Smooth muscle cell of the umbilical artery (primary cell): ENCODE measurements at places on chromosomes 3 and 15. TPM values are rescaled to one million over a fixed set of nuclear protein-coding genes. Genes with fewer than 3 reads are reported as not detected.

NR2E3 gene
- total RNA-seq: under 0.01 and 0.65 TPM in 2 replicates

THSD4 gene
- total RNA-seq: 35.0 and 159 TPM in 2 replicates

KLHL6 gene
- under 0.01 TPM in 2 replicates for total RNA-seq

TNFAIP8L3 gene
- total RNA-seq: 1.2 and 6.6 TPM in 2 replicates

DNASE1L3 gene
- total RNA-seq: not detected in 2 replicates

LRTM1 gene
- not detected in 2 replicates for total RNA-seq

BFSP2 gene
- not detected in 2 replicates for total RNA-seq

FAM98B gene
- total RNA-seq: 11.5 and 11.9 TPM in 2 replicates

TMEM87A gene
- 58.4 and 71.6 TPM in 2 replicates for total RNA-seq

PRTG gene
- total RNA-seq: 1.2 and 1.3 TPM in 2 replicates

GRK7 gene
- 0.05 TPM in 1 of 2 replicates, not detected in the other for total RNA-seq

GOLGA8S gene
- 0.05 TPM in 1 of 2 replicates, not detected in the other for total RNA-seq

FOXL2NB gene
- not detected in 2 replicates for total RNA-seq

SCAMP2 gene
- 19.0 and 35.3 TPM in 2 replicates for total RNA-seq

COL6A5 gene
- under 0.01 TPM in 1 of 2 replicates, not detected in the other for total RNA-seq

ILDR1 gene
- not detected in 2 replicates for total RNA-seq

SAMD7 gene
- not detected in 2 replicates for total RNA-seq
